Dorsolateral prefrontal cortex (tissue), 122 donors: ENCODE measurements at places on chromosomes 7 and 10. TPM values are rescaled to one million over a fixed set of nuclear protein-coding genes. Genes with fewer than 3 reads are reported as not detected.

The ANXA8 gene
- total RNA-seq: not detected

DNA sequence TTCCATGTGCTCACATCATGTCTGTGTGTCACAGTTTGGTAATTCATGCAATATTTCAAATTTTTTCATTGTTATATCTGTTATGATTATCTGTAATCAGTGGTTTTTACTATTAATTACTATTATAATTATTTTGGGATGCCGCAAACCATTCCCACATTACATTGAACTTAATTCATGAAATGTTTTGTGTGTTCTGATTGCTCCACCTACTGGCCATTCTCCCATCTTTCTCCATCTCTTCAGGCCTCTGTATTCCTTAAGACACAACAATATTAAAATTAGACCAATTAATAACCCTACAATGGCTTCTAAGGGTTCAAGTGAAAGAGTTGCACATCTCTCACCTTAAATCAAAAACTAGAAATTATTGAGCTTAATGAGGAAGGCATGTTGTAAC lies 398.5 kb downstream of the PCDH15 start:
- DNase-seq: no peak

The HPS1 gene
- total RNA-seq: 47.5 TPM

- no peak for DNase-seq
Measured at GRCh38 chr10:5983774-5984173, 6.4 kb upstream of the IL15RA start.

The MKLN1 gene
- total RNA-seq: 97.5 TPM

DNA sequence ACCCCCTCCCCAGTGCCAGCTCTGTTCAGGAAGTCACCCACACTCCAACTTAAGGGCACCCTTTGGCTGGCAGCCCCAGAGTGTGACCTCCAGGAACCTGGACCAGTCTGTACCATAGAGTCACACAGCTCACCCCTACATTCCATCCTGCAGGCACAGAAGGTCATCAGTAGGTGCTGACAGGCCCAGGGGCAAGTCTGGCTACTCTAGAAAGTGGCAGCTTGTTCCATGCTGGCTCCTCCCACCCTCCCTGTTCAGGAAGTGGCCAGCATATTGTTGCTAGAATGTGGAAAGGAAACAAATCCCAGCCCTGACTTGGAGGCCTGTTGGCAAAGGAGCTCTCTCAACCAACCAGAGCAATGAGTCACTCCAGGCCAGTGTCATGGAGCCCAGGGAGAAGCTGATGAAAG lies 3.2 kb upstream of the NCOA4 start:
- DNase-seq: no peak

The SUMF2 gene
- total RNA-seq: 54.3 TPM

The UCMA gene
- total RNA-seq: not detected

The SPACDR gene
- total RNA-seq: 13.3 TPM
